ENCODE measurements at places on chromosomes 12 and 14.

- no peak for DNase-seq
Measured at GRCh38 chr12:47927346-47927745, 22.6 kb upstream of the VDR start.

DNA sequence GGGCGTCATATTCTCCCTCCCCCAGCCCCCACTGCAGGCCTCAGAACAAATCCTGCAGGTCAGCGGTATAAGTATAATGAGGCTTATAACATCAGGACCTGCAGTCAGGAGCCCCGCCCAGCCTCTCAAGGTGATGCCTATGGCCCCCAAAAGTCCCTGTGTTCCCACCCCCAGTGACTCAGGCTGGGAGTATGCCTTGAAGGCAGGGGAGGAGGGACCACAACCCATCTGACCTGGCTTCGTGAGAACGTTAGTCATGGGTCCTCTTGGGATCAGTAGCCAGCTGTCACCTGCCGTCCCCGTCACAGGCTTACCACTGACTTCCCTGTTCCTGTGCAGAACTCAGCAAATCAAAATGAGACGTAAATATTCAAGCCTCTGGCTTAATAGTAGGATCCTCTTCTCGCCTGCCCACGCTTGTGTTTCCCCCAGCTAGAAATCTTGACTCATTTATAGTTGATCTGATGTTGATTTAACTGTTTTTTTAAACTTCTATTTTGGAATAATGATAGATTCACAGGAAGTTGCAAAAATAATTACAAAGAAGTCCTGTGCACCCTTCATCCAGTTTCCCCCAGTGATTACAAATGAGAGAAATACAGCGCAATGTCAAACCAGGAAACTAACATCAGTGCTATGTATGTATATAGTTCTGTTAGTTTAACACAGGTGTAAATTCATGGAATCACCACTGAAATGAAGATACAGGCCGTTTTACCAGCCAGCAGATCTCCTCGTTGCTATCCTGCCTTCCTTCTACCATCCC is 107.5 kb downstream of the ADGRD1 start:
- DNase-seq = no peak

DNA sequence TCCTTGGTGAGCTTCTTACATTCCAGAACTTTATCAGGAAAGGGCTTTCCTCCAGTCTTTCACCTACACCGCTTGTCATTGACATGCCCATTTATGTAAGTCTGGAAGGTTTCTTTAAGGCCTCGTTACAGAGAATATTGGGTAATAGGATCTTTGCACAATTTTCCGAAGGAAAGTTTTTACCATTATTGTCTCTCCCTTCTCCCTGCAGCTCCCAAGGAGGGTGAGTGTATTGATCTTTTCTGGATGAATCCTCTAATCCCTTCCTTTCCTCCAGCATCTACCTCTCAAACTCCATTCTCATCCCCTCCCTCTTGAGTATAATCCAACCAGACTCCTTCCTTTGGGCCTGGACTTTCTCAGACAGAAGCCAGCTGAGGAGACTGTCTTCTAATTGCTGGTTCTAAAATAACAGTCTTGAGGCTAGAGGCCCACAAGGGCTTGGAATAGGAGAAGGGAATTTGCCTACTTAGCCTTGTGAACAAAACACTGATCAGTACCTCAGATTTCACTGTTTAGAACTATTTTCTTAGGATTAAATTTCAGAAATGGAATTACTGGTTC is 21.8 kb downstream of the WNK1 start:
- no peak for DNase-seq

DNA sequence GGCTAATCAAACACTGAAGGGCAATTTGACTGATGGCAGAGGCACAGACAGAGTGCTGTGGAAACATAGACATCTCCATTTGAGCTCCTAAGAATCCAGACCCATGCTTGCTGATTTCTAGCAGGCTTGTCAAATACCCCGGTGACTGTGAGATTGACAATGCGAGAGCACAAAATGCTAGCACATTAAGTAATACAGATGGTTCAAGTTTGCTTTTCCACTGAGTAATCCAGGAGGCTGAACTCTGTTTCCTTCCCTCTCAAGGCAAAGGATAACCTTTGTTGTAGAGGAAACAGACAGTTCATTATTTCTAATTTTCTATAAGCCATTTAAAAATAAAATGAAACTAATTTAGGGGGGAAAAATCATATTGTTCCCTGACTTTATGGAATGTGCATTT is 256.5 kb upstream of the CRY1 start:
- no peak for DNase-seq

DNA sequence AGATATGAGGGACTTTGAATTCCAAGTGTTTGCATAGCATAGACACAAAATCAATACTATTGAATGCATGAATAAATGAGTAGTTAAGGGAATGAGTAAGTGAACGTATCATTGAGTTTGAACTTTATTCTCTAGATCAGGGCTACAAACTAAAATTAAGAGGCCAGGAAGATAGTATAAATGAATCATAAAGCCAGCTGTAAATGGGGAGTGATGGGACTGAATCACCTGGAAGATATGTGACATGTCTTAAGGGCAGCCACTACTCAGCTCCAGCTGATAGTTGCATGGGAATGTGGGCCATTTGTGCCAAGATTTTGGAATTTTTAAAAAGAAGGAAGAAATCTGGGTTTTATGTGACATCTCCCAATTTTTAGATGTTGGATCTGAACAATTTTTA is 229.9 kb downstream of the AKAP6 start:
- no peak for DNase-seq

DNA sequence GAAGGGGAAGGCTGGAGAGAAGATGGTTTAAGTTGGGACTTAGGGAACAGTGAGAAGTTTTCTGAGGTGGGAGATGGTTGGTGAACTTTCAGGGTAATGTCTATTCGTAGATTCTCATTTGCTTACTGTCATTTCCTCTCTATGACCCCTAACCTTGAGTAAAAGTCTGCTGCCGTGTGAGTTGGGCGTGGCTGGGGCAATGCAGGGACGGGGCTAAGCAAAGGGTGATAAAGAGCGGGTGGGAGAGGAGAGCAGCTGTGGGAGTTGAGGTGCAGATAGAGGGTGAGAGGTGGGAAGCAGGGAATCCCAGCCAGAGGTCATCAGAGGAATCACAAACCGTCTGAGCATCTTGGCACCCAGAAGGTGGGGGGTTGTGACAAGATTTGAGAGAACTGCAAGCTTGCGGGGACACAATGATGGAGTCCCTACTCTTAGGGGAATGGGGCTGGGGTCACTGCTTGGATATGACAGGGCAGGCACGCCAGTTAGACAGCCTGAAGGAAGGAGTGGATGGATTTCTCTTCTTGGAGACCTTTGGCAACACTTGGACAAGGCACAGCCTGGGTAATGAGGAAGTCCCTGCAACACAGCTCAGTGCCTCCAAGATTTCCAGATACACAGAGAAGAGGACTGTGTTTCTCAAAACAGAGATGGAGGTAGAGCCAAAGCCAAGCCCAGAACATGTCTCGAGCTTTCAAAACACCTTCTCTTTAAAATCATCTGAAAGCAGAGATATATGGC is 45.9 kb upstream of the CTDSP2 start:
- DNase-seq = no peak

- no peak for DNase-seq
Measured at GRCh38 chr12:18580291-18580690, 157.5 kb downstream of the PLCZ1 start.

Data from stimulated activated CD4-positive, alpha-beta T cell treated with anti-CD3 and anti-CD28 coated beads, TNF-alpha, amount 100 ng/mL, for 4 hours (primary cell).